ENCODE measurements at places on chromosomes 1 and 21.

GRCh38 chr1:27682351-27682944 lies 10.5 kb upstream of the IFI6 start:
- DNase-seq, result no peak

- peak; percentile 54 for DNase-seq
Observed at GRCh38 chr1:7207875-7208646, 422.8 kb downstream of the CAMTA1 start.

DNA sequence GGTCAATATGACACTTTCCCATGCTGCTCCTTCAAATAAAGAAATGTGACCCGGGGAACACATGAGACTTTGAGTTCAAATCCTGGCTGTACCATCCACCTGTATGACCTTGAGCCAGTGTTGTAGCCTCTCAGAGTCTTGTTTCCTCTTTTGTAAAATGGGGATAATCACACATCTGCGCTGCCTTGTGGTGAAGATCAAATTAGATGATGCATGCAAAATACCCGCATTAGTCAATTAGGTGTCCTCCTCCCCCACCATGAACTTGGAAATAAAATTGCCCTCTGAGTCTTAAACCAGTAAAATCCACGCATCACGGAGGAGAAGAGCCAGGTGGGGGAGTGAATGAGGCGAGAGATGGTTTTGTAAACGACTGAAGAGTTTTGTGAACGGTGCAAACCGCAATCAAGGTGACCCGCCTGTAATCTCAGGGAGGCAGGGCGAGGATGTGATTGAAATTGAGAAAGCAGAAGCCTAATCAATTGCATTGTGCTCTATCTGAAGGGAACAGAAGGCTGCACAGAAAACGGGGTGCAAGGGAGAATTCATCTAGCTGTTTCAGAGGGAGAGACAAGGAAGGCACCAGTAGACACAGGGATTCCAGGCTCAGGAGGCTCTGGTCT lies 5.8 kb upstream of the AHDC1 start:
- DNase-seq, result peak; percentile 21

DNA sequence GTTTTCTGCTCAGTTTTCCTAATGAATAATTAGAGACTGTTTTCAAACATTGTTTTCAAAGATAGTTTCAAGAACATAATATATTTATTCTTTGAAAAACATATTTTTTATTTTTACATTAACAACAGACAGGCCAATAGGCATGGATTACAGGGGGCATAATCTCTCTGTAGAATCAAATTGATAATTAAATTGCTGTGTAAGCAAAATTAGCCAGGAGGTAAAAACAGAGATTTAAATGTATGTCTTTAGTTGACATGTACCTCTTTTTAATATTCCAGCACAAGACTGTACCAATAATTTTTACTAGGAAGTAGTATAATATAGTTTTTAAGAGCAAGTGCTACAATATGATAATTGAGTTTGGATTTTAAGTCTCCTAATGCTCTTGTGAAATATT lies 1444.5 kb downstream of the BRINP3 start:
- no peak for DNase-seq

GRCh38 chr1:160082487-160082886 lies 1.1 kb downstream of the KCNJ9 start:
- no peak for DNase-seq

GRCh38 chr1:42689912-42690311 lies 7.7 kb downstream of the YBX1 start:
- no peak for DNase-seq

DNA sequence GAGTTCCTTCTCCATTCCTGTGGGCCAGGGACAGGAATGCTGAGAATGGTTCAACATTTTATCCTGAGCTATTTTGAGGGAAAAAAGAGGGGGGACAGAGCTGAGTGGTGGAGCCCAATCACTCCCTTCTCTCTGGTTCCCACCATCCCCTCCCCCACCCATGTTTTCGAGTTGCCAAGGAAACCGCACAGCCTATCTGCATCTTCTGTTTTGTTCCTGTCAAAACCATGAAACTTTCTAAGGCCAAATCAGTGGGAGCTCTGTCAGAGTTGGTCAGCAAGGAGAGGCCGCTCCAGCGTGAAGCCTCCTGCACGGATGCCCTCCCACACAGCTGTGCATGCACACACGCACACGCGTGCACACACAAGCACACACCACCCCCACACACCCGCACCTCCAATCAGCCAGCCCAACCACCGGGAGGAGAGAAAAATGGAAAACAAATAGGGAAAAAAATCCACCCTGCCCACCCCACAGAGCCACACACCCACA lies 54.5 kb upstream of the ATP2B4 start:
- no peak for DNase-seq

Measured in stimulated activated CD8-positive, alpha-beta memory T cell treated with anti-CD3 and anti-CD28 coated beads, Interleukin-4, amount 100 ng/mL, for 48 hours (primary cell).